ENCODE measurements at places on chromosomes 2 and 18. TPM values are rescaled to one million over a fixed set of nuclear protein-coding genes. Genes with fewer than 3 reads are reported as not detected.

Gene APOB
- 0.52 TPM for total RNA-seq

Gene RRM2
- total RNA-seq, result 7.8 TPM

Gene PLEKHM3
- total RNA-seq, result 20.9 TPM

Gene LDLRAD4
- total RNA-seq, result 18.3 TPM

Gene CGREF1
- total RNA-seq, result 2.1 TPM

Gene FBLN7
- total RNA-seq, result 9.9 TPM

Gene DCDC2C
- total RNA-seq, result not detected

Gene UGT1A10
- not detected for total RNA-seq

Gene UPP2
- not detected for total RNA-seq

Gene RIT2
- total RNA-seq, result not detected

Gene REG3A
- total RNA-seq, result not detected
